ENCODE measurements at places on chromosomes 1 and 21.
A peak's percentile ranks its signal among the peaks of the same experiment; 100 is the strongest.

DNA sequence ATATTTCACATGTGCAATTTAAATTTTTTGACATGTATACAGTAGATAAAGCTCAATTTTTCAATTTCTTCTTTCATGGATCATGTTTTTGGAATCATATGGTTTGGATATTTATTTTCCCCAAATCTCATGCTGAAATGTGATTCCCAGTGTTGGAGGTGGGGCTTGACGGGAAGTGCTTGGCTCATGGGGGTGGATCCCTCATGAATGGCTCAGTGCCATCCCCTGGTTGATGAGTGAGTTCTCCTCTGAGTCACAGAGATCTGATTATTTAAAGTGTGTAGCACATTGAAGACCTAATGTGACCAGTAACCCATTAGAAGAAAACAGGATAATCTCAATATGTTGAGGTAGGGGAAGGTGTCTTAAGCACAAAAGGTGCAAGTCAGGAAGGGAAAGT is 9.1 kb upstream of the IFI16 start:
- no peak for DNase-seq

DNA sequence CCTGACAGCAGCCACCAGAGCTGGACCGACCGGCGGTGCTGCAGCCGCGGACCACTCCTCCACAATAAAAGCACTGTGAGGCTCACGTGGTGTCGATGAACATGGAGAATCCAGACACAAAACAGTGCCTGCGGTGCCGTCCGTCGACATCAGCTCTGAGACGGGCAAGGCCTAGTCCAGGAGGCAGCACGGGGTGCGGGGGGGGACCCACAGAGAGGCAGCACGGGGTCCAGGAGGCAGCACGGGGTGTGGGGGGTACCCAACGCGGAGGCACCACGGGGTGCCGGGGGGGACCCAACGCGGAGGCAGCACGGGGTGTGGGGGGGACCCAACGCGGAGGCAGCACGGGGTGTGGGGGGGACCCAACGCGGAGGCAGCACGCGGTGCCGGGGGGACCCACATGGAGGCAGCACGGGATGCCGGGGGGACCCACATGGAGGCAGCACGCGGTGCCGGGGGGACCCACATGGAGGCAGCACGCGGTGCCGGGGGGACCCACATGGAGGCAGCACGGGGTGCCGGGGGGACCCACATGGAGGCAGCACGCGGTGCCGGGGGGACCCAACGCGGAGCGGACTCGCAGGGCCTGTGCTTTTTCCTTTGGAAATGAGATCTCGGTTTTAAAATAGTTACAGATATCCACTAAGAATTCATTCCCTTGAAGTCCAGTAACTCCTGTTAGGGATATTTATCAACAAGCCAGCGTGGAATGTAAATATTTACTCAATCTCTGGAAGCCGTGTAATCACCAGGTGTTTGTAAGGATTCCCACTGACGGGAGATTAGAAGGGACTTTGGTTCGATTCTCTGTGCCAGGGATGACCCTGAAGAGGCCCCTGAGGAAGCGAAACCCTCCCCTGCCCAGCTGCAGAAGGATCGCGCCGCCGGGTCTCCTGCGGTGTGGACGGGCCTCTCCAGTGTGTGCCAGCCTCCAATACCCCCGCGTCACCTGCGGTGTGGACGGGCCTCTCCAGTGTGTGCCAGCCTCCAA is 52.1 kb downstream of the COL6A1 start:
- DNase-seq, result no peak

GRCh38 chr1:81308191-81308590 is 492.5 kb upstream of the ADGRL2 start:
- DNase-seq, result no peak

- no peak for DNase-seq
Observed at GRCh38 chr1:233327651-233328141, at the start of gene MAP3K21. Gene MAP3K21 (plus strand): TSS chr1:233327724. CDS start chr1:233328029, 305 bp downstream.

DNA sequence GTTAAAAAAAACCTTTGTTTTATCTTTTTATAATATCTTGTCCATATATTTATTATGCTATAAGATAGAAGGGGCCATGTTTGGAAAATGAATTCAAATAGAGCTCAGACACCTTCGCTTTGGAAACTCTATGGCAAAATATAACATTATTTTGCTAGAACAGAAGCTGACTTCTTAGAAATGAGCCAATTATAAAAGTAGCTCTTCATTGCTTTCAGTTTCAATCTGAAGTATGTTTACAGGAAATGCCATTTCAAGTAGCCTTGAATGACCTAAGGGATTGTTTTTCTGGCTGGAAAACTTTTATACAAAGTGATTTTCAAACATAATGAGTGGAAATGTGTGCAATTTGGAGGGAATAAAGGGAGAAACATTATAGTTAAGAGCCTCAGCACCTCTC is 37.8 kb upstream of the GBP5 start:
- no peak for DNase-seq

DNA sequence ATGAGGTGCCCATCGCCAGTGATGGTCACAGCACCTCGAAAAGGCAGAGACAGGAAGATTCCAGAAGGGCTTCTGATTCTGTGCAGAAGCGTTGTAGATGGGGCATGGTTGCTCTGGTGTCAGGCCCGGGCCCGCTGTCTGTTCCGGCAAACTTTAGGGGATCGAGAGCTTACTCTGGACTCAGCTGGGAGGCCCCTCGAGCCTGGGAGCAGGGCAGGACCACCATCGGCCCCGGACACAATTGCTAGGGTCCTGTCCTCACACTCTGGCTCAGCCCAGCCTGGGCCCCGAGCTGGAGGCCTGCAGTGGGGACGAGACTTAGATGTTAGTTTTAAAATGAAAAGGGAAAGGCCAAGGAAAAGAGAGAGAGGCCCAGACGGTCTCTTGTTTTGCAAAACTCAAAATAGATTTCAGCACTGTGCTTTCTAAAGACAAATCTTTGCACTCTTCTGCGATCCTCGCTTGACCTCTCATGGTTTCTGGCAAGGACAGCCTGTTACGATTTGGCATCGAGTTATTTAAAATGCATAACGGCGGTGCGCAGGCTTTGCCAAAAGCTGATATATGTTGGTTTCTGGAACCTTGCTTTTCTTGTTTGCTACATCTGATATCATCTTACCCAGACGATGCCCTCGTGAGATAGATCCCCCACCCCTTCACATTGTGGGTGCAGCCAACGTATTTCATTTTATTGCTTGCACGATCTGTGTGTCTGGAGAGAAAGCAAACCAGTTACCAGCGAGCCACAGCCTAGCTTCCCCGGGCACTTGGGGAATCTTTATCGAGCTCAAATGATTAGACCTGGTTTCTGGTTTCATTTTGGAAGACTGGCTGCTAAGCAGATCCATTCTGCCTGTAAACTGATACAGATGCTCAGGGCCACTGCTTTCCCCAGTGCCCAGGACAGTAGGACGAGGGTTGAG is 58.0 kb downstream of the PRDM16 start:
- no peak for DNase-seq

GRCh38 chr1:235763962-235764361 is 102.7 kb downstream of the LYST start:
- no peak for DNase-seq

- no peak for DNase-seq
Observed at GRCh38 chr1:62951428-62951827, 167.5 kb downstream of the ATG4C start.

DNA sequence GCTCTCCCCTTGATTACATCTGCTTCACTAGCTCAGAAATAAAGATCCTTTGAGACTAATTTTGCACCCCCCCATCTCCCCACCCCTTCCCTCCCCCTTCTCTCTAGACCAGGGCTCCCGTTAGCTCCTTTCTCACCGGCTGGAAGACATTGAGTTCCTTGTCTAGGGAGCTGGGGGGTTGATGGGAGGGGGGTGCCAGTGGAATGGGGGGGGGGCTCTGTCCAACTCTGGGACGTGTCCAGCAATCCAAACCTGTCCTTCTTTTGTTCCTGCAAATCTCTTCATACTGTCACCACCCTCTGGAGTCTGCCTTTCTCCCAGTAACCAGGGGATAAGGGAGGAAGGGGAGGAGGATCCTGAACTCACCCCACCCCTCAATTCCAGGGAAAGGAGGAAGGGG is 61.9 kb downstream of the RHBG start:
- DNase-seq, result no peak

- DNase-seq, result no peak
Observed at GRCh38 chr1:87159378-87159915, 169.2 kb upstream of the LMO4 start.

DNA sequence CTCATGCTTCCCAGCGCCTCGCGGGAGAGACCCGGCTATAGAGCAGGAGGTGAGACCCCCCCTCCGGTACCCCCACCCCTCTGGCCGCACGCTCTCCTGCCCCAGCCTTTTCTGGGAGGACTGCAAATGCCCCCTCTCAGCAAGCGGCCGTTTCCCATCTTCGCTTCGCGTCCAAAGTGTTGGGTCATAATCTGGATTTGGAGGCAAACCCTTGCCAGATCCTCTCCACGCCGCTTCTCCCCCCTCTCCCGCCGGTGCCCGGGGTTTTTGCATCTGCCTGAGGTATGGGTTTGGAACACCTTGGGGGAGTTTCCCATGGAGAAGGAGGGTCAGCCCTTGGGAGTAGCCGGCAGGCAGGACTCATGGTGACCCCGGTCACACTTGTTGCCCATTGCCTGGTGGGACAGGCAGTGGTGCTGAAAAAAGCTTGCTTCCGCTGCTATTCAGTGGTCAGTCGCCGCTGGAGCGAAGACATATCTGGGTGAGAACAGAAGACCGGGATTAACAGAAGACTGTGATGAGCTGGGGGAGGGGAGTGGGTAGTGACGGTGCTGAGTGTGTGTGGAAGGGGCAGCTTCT is 935 bp downstream of the KCNK2 start:
- DNase-seq, result no peak

DNA sequence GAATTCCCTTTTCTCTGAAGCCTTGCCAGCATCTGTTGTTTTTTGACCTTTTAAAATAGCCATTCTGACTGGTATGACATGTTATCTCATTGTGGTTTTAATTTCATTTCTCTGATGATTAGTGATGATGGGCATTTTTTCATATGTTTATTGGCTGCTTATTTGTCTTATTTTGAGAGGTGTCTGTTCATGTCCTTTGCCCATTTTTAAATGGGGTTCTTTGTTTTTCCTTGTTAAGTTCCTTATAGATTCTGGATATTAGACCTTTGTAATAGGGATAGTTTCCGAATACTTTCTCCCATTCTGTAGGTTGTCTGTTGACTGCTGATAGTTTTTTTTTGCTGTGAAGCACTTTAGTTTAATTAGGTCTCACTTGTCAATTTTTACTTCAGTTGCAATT is 54.0 kb upstream of the C1orf185 start:
- no peak for DNase-seq

DNA sequence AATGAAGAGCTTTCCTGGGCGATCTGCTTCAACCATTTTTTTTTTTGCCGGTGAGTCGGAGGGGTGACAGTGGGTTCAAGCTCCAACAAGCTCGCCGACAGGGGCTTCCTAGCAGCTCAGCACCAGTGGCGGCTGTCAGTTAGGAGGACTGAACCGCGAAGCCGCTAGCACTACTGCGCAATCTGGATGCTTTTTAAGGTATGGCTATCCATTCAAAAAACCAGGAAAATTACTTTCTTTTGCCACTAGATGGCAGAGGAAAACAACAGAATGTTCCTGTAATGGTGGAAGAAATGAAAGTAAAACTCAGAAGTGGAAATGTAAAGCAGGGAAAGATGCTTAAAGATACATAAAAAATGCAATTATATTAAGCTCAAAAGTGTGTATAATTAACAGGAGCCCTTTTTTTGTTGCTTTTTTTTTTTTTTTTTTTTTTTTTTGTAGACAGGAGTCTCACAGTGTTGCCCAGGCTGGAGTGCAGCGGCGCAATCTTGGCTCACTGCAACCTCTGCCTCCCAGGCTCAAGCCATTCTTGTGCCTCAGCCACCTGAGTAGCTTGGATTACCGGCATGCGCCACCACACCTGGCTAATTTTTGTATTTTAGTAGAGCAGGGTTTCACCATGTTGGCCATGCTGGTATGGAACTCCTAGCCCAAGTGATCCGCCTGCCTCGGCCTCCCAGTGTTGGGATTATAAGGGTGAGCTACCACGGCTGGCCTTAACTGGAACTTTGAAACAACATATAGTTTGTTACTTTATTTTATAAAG is 8.5 kb downstream of the KYAT3 start:
- peak; percentile 30 for DNase-seq

DNA sequence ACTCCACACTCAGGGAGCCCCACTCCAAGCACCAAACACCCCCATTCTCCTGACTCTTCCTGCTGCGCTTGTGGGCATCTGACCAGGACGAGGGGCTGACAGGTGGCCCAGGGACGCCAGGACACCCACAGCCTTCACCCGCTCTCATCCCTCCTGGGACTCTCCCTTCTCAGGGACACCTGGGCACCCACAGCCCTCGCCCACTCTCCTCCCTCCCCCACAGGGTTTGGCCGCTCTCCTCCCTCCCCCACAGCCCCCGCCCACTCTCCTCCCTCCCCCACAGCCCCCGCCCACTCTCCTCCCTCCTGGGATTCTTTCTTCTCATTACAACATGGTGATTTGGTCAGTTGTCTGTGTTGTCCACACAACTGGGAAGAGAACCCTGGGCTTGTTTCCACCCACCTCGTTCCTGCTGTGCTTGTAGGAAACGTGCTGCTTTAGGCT is 43.4 kb downstream of the PRDM15 start:
- no peak for DNase-seq

GRCh38 chr1:159632922-159633321 is 45.3 kb downstream of the APCS start:
- DNase-seq, result no peak

DNA sequence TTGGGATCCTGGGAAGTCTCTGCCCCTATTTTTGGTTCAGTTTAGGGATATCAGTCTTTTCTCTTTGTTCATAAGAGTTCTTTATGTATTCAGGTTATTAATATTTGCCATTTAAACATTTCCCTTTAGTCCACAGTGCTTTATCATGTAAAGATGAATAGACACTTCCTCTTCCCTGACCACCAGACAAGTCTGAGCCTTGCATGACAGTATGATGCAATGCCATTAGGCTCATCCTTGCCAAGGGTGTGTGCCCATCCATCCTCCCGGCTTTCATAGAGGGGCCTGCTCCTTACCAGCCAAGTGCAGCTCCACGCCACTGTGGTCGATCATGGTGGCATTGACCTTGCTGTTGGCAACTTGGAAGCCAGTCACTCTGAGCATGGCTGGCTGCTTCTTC is 52.1 kb downstream of the ZSCAN20 start:
- DNase-seq, result no peak

Data from NCI-H748 treated with DMSO at 0.1 percent for 48 hours (cell line).